ENCODE measurements at places on chromosomes 5 and 9. TPM values are rescaled to one million over a fixed set of nuclear protein-coding genes. Genes with fewer than 3 reads are reported as not detected.

OTP gene
- total RNA-seq = not detected

PCDHA12 gene
- 0.16 TPM for total RNA-seq

BTNL8 gene
- total RNA-seq = not detected

SLC6A3 gene
- total RNA-seq = not detected

ZNF622 gene
- total RNA-seq = 32.0 TPM

HTR4 gene
- total RNA-seq = not detected

GGTA1 gene
- total RNA-seq = not detected

IL7R gene
- total RNA-seq = 4.2 TPM

CYSRT1 gene
- not detected for total RNA-seq

ADAMTS19 gene
- 0.54 TPM for total RNA-seq

C9 gene
- not detected for total RNA-seq

PFN3 gene
- not detected for total RNA-seq

IFNB1 gene
- not detected for total RNA-seq

DNAI1 gene
- not detected for total RNA-seq

Measured in cardiac atrium fibroblast (primary cell).